ENCODE measurements at places on chromosomes 11 and 22.

GRCh38 chr11:135004495-135004894 lies 592.5 kb upstream of the B3GAT1 start:
- no peaks in the 10 kb centered on the region for H3K36me3 ChIP-seq
- H3K27ac ChIP-seq = no peak overlapping the region
- no peak for DNase-seq
- no peak overlapping the region for H3K4me3 ChIP-seq

DNA sequence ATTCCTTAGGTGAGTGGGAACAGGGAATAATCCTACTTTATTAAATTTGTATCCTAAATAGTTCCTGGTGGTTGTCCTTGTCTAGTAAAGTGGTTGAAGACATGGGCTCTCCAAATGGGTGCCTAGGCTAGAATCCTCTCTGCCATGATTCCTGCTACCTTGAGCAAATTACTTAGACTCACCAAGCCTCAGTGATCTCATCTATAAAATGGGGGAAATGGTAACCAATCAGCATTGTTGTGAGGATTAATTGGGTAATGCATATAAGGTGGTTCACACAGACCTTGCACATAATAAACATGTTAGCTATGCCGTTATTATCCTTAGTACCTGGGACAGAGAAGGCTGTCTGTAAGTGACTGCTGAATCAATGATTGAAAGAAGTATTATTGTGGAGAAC lies 109.9 kb downstream of the FAR1 start:
- no peaks in the 10 kb centered on the region for H3K27me3 ChIP-seq
- no peak overlapping the region for H3K4me3 ChIP-seq
- H3K36me3 ChIP-seq = no peaks in the 10 kb centered on the region
- DNase-seq = no peak
- no peaks in the 10 kb centered on the region for H3K4me1 ChIP-seq
- no peak overlapping the region for H3K27ac ChIP-seq

DNA sequence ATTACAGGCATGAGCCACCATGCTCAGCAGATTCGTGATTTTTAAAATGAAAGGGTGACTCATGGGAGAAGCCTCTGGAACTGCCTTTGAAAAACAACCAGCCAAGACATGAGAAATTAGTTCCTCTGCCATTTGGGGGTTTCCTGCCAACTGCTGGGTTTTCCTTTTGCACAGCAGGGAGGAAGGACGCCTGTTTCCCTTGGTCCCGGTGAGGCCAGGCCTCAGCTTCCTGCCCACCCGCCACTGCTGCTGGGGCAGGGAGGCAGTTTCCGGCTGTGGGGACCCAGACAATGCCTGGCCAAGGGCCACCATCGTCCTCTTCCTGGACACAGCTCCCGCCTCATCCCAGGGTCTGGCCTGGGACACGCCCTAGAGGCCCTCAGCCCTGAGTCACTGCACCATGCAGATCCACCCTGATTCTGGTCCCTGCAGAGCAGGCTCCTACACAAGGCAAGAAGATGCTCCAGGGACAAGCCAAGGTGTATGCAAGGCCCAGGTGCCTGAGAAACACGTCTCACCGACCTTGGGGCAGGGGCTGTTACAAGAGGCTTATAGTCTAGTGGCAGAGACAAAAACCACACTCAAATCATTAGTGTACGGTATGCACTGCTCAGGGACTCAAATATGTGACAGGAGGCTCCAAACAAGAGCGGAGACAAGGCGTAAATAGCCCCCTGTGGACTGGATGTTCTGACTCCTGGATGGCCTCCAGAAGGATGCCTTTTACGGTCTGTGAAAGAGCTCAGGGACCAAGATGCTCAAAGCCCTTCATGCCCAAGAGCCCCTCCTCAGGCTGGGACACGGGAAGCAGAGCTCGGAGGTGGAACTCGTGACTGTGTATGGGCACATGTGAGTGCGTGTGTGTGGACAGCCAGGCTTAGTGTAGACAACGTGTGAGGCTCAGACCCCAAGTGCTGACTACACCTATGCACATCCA lies 10.0 kb downstream of the PPM1F start:
- H3K36me3 ChIP-seq = peaks cover 6% of the 10 kb centered on the region
- H3K4me3 ChIP-seq = no peak overlapping the region
- no peak for DNase-seq
- peaks cover 3% of the 10 kb centered on the region for H3K27me3 ChIP-seq

DNA sequence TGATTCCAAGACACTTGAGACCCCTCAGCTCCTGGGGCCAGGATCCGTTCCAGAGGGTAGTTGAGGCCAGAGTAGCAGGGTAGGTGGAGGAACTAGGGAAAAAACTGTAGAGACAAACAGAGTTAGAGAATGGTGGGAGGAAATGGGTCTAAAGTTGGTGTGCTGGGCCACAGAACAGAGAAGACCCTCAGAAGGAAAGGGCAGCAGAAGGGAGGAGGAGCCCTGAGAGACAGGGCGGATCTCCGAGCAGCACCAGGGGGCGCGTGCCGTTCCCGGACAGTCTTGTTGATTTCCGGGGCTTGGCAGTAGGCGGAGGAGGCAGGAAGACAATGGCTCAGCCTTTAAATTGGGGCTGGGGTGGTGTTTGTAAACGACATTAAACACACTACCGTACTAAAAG lies 2.4 kb upstream of the CECR2 start:
- peaks cover 5% of the 10 kb centered on the region for H3K36me3 ChIP-seq
- H3K4me3 ChIP-seq = no peak overlapping the region
- H3K27ac ChIP-seq = no peak overlapping the region
- H3K4me1 ChIP-seq = peaks cover 13% of the 10 kb centered on the region
- no peak for DNase-seq

GRCh38 chr11:13030857-13031256 lies 21.7 kb downstream of the RASSF10 start:
- no peak overlapping the region for H3K4me3 ChIP-seq
- DNase-seq = no peak
- no peaks in the 10 kb centered on the region for H3K27me3 ChIP-seq

GRCh38 chr11:13328286-13328685 lies 50.7 kb downstream of the BMAL1 start:
- H3K4me3 ChIP-seq = no peak overlapping the region
- H3K4me1 ChIP-seq = peaks cover 88% of the 10 kb centered on the region
- H3K36me3 ChIP-seq = no peaks in the 10 kb centered on the region
- no peak for DNase-seq
- no peaks in the 10 kb centered on the region for H3K27me3 ChIP-seq

GRCh38 chr11:134947556-134947955 lies 535.5 kb upstream of the B3GAT1 start:
- no peaks in the 10 kb centered on the region for H3K4me1 ChIP-seq
- no peak overlapping the region for H3K27ac ChIP-seq
- no peak for DNase-seq
- no peaks in the 10 kb centered on the region for H3K36me3 ChIP-seq
- H3K4me3 ChIP-seq = no peak overlapping the region
- H3K27me3 ChIP-seq = peaks cover 9% of the 10 kb centered on the region

- H3K36me3 ChIP-seq = no peaks in the 10 kb centered on the region
- H3K27ac ChIP-seq = no peak overlapping the region
- no peak for DNase-seq
- peaks cover 2% of the 10 kb centered on the region for H3K27me3 ChIP-seq
- no peaks in the 10 kb centered on the region for H3K4me1 ChIP-seq
Observed at GRCh38 chr11:102733232-102733875, 8.6 kb upstream of the MMP8 start.

GRCh38 chr22:19713245-19713644 lies 1.1 kb upstream of the SEPTIN5 start:
- no peak for DNase-seq
- peak overlapping the region; percentile 55 for H3K4me3 ChIP-seq
- no peak overlapping the region for H3K27ac ChIP-seq
- peaks cover 14% of the 10 kb centered on the region for H3K27me3 ChIP-seq
